ENCODE measurements at places on chromosomes 3 and 15.

- DNase-seq = no peak
Measured at GRCh38 chr3:49992326-49992725, 52.4 kb downstream of the RBM6 start.

DNA sequence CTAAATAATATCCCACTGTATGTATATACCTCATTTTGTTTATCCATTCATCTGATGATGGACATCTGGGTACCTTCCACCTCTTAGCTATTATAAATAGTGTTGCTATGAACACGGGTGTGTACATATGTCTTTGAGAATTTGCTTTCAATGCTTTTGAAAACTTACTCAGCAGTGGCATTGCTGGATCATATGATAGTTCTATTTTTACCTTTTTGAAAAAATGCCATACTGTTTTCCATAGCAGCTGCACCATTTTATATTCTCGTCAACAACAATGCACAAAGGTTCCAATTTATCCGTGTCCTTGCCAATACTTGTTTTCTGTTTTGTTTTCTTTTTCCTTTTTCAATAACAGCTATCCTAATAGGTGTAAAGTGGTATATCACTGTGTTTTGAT, 77.1 kb downstream of the PEAK1 start:
- DNase-seq = no peak

DNA sequence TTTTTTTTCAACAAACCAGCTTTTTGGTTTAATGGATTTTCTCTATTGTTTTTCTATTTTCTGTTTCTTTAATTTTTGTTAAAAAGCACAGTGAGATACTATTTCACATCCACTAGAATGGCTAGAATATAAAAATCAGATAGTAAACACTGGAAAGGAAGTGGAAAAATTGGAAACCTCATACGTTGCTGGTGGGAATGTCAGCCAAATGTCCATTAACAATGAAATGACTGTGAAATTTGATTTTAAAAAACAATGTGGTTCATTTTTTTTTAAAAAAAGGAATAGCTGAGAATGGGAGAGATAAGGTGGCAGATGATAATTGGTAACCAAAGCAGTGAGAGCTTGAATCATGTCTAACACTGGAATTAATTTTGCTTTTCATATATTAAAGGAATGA, 19.9 kb downstream of the NR2C2 start:
- no peak for DNase-seq

DNA sequence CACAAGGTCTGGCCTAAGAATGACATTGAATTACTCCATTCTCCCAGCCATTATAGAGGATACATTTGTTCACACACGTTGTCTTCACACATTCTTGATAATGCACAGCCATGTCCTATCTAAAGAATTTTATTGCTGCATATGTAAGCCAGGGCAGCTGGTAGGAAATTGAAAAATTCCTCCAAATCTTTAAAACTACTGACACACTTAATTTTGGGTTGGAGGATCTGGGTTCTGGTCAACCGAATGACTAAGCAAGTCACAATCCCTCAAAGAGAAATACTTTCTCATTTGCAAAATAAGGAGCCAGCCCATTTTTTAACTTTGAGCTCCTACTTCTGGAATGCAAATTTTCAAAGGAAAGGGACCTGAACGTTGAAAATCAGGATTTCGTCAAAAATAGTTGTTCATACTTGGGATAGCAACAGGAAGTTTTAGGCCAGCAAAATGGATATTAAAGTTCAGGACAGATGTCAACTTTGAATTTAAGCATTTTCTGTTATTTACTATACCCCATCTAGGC, 638.3 kb downstream of the NTRK3 start:
- no peak for DNase-seq

DNA sequence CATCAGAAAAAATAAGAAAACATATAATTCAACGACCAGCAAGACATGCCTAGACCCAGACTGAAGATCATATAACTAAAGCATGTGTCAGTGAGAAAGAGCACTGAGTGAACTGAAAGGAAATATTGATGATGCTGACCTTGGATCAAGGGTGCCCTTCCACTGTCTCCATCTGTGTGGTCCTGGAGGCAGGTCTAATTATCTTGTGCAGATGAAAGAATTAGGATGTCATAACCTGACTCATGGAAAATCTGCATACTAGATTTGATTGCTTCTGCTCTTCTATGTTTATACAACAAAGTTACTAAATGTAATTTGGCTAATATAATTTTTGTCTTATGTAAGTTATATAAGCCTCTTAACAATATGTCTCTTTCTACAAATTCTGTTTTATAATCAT, 264.6 kb upstream of the TGFBR2 start:
- DNase-seq = no peak

DNA sequence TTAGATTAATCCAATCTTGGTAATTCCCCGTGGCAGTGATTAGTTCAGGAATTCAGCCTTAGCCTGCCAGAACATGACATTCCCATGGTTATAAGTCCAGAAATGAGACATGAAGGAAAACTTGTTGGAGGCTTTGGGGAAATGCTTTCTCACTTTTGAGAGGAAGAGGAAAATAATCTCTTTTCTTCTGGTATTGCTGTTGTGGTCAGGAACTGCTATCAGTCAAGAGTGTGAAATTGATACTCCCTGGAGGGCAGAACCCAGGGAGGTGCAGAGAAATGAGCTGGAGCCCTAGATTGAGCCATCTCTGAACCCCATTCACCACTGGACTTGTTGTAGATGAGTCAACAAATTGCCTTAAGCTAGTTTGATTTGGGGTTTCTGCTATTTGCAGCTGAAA, 38.6 kb upstream of the APH1B start:
- no peak for DNase-seq

Data from activated gamma-delta T cell treated with Interleukin-2 at 50 U/mL for 16 hours (primary cell).